ENCODE measurements at places on chromosomes 6 and 20. TPM values are rescaled to one million over a fixed set of nuclear protein-coding genes. Genes with fewer than 3 reads are reported as not detected.

SLC17A4 gene
- total RNA-seq = not detected

SCRT2 gene
- not detected for total RNA-seq

- H3K4me3 ChIP-seq = no peak overlapping the region
- peaks cover 29% of the 10 kb centered on the region for H3K36me3 ChIP-seq
- H3K27ac ChIP-seq = no peak overlapping the region
Measured at GRCh38 chr6:13624871-13625288, 9.7 kb downstream of the NOL7 start.

- no peaks in the 10 kb centered on the region for H3K4me1 ChIP-seq
- H3K27me3 ChIP-seq = no peaks in the 10 kb centered on the region
- DNase-seq = no peak
- no peak overlapping the region for H3K27ac ChIP-seq
- no peaks in the 10 kb centered on the region for H3K36me3 ChIP-seq
Measured at GRCh38 chr6:21321531-21321930, 272.0 kb upstream of the SOX4 start.
